ENCODE measurements at places on chromosomes 5 and 9.

DNA sequence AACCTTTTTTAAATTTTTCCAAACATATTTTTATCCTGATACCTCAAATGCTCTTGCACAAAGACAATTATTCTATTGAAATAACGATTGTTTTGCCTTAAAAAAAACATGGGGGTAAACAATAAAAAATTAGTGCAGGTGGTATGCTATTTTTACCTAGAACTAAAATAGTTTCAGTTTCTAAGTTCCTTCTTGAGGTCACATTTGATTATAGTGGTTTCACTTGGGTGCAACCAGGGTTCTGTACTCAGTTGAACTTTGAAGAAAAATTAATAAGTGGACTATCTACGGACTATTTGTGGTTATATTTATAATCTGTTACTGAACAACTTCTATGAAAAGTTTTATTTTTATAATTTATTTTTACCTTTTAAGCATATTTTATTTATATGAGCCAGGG is 387.1 kb upstream of the IZUMO3 start:
- DNase-seq: no peak

GRCh38 chr5:143402553-143403333 is 743 bp downstream of the NR3C1 start:
- DNase-seq: peak; percentile 74

DNA sequence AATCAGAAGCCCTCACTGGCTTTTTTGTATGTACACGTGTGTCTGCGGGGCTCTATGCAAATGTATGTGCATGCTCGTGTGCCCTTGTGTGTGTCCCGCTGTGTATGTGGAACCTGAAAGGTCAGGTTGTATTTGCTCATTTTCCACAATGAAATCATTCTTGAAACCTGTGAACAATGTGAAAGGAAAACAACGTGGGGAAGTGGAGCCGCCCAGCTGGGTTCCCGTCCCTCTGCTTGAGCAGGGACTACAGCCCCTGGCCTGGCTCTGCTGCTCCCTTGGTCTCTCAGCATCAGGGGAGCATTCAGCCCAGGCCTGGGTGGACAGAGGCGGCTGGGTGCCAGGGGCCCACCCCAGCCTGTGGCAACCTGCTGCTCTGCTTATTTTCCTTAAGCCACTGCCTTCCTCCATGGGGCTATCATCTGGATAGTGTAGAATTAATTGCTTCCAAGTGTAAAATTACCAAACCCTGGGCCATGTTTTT is 3.0 kb downstream of the ECSCR start:
- DNase-seq: no peak

DNA sequence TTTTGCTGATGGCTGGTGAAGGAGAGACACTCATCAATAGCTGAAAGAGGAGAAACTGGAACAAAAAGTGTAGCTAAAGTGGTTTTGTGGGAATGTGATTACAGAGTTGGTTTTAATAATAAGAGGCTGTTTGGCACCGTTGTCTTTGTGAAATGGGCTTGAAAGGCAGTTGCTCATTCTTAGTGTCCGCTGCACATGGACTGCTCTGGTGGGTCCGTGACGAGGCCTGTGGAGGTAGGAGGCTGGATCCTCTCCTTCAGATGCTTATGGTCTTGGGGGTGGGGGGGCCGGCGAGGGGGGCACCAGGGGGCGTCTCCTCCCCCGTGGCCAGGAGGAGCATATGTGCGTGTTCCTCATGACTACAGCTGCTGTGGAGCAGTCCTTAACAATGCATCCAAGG is 29.8 kb downstream of the FUBP3 start:
- DNase-seq: no peak

DNA sequence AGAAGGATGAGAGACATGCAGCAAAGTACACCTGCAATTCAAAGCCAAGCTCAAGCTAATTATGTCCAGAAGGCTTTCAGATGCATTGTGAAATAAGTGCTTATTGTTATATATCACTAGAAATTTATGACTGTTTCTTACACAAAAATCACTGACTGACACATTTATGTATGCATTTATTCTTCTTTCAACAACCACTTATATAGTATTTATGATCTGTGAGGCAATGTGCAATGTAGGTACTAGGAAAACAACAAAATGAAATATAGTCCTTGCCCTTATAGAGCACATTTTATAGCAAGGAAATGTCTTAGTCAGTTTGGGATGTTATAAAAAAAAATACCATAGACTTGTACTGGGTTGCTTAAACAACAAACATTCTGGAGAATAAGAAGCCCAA is 167.6 kb downstream of the YIPF5 start:
- DNase-seq: no peak

DNA sequence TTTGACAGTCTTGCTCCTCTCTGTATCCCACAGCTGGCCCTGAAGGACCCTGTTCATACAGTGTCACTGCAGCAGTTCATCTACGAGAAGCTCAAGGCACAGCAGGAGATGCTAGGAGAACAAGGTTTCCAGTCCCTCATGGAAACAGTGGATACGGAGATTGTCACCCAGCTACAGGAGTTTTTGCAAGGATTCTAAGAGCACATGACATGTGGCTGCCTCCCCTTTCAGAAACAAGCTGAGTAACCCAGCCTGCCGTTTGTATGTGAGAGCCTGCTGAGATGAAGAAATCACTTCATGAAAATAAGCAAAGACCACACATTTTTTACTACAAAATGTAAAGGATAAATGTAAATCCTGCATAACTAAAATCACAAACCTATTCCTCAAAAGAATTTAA is 48.5 kb downstream of the LRRC70 start:
- DNase-seq: no peak

- no peak for DNase-seq
These were observed 53.8 kb upstream of the PAPPA start for GRCh38 chr9:116099821-116100220.

DNA sequence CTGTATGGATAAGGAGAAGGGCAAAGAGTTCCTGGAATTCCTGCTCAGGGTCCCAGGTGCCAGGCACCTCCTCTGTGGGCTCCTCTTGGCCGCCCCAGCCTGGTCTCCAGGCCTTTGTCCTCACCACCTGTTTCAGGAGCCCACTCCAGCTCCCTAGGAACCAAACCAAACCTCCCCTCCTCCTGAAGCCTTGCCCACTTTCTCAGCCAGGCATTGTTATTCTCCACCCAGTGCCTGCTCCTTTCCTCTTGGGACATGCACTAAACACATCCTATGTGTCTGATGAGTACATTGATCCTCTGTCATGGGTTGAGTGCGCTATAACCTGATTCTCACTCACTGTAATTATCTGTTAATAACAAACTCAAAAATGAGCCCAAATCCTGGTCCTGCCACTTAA is 189.8 kb downstream of the SPOCK1 start:
- DNase-seq: no peak

GRCh38 chr9:128728298-128728697 is 4.4 kb upstream of the ZDHHC12 start:
- DNase-seq: no peak

DNA sequence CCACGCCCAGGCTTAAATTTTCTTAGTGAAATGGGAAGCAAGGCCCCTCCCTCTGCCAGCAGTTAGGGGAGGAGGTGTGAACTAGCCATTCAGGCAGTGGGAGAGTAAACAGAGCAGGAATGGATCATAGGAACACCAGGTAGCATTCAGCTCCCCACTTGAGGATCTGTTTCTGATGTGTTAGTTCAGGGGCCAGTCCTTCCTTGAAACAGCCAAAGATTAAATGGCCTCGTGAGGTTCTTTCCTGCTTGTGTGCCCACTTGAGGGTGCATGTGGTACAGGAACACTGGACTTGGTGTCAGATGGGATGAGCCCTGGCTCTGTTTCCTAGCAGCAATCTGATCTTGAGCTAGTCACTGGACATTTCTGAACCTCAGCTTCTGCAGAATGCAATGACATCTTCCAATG is 21.2 kb downstream of the FAXDC2 start:
- no peak for DNase-seq

DNA sequence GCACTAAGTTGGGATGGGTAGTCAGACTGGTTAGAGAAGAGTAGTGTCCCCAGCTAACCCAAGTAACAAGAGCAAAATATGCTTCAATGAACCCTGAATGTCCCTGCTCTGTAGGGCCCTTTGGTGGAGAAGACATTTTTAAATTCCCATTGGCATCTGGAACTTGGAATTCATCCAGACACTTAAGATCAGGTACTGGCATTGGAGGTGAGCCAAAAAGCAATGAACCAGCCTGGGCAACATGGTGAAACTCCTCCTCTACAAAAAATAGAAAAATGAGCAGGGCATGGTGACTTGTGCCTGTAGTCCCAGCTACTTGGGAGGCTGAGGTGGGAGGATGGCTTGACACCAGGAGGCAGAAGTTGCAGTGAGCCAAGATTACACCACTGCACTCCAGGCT is 58.9 kb upstream of the ZNF618 start:
- no peak for DNase-seq

- no peak for DNase-seq
These were observed 93.6 kb downstream of the DTWD2 start for GRCh38 chr5:118894709-118895108.

DNA sequence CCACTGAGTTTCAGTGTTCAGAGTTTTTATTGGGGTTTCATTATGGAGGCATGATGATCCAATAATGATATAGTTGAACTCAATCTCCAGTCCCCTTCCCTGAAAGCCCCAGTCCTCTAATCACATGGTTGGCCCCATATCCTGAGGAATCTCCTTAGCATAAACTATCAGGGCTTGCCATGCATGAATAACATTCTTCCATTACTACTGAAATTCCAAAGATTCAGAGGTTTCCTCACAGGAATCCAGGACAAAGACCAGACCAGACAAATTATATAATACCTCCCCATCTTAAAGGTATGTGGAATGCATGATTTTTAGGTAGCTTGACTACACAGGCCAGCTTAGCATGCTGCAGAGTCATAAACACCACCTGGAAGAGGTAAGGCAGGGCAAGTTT is 15.5 kb upstream of the LRRTM2 start:
- DNase-seq: no peak

DNA sequence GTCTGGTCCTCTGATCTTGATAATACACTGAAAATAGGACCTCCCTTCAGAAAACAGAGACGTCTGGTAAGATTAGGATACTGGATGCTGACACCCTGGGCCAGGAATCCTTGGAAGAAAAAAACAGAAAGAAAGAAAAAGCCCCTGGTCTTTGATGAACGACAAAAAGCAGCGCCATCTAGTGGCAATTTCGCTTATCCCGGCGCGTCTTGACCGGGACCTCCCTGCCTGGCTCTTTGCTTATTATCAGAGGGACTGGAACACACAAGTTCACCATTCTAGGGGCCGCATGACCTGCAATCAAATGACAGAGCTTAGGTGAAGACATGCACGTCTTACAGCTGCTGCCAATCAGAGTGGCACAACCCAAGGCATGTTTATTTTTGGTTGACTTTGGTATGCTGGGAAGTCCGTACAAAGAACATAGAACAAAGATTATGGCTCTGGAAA is 114.9 kb upstream of the NFIB start:
- peak; percentile 61 for DNase-seq

GRCh38 chr5:138186002-138186447 is 7.1 kb downstream of the KIF20A start:
- peak; percentile 25 for DNase-seq

GRCh38 chr9:135060461-135061116 is 26.9 kb upstream of the OLFM1 start:
- no peak for DNase-seq

- no peak for DNase-seq
These were observed 52.1 kb downstream of the STRBP start for GRCh38 chr9:123216251-123216797.

DNA sequence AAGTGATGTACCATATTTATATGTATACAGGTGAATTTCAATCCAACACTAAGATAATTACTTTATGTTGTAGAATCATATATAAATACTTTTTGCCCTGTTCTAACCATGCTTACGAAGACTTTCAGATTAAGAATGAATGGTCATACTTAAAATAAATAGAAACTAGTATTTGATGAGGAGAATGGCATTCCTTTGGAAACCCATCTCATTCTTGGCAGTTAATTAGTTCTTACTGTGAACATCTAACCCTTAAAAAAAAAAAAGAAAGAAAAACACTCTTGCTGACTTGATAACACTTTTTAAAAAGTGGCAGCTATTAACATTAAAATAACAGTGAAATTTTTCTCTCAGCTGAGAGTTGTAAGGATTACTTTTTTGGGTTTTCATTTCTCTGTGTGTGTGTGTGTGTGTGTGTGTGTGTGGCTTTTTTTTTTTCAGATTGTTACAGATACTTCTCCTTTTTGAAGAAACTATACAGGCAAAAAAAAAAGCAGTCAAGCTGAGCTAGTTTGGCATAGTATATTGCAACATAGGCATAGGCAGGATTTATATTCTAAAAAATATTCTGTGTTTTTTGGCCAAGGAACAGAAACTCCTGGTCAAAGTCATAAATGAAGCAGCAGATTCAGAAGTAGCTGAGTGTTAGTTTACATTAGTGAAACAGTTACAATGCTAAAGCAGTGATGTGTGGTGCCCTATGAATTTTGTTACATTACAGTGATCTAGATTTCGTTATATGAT is 163.5 kb downstream of the CD180 start:
- peak; percentile 76 for DNase-seq

GRCh38 chr9:111610845-111611244 is 11.4 kb upstream of the PTGR1 start:
- no peak for DNase-seq

DNA sequence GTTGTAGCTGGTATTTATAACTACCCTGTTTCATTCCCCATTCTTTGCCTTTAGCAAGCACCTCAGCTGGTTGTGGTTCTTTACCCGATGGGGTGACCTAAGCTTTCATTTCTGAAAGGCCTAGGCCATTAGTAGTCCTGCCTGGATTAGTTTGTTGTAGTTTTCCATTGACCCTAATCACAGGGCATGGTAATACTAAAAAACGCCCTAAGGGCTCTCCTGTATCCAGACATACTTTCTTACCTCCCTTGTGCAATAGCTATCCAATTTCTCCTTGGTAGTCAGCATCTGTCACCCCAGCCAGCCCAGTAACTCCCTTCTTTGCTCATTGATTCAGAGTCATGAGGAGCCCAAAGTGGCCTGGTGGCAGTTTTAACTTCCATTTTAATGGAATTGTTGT is 24.0 kb downstream of the TMOD1 start:
- DNase-seq: no peak

DNA sequence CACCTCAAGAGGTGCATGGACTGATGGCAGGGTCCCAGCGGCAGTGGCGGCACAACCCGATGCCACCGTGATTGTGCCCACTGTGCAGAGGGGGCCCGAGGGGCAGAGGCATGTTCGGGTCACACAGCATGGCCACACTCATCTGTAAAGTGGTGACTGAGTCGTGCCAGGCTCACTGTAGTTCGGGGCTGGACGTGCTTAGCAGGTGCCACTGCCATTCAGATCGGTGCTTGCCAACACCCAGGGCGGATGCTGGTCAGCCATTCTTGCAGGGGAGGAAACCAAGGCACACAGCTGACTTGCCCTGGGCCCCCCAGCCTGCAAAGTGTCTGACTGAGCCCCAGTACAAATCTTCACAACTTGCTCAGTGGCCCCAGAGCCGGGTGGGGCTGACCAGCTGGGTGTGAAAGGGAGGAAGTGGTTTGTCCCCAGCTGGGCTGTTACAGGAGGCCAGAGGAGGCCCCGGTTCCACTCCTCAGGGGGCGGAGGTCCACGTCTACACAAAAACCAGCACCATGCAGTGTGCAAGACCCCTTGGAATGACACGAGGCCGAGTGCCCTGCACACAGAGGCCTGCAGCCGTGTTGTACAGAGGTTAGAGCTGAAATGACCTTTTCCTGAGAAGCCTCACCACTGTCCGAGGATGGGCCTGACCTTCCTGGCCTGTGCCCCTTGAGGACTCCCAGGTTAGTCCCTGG is 17.9 kb downstream of the FGD3 start:
- peak; percentile 53 for DNase-seq

- no peak for DNase-seq
These were observed 41.4 kb downstream of the GLIS3 start for GRCh38 chr9:4258320-4259090.

GRCh38 chr5:51811883-51812471 is 428.7 kb downstream of the ISL1 start:
- DNase-seq: no peak

- no peak for DNase-seq
These were observed 61.0 kb upstream of the ADAMTS2 start for GRCh38 chr5:179406031-179406961.

Data from suppressor macrophage treated with lipopolysaccharide for 4 hours (primary cell).